ENCODE measurements at places on chromosomes 12 and 14. TPM values are rescaled to one million over a fixed set of nuclear protein-coding genes. Genes with fewer than 3 reads are reported as not detected.

GRCh38 chr12:50102131-50102531 is 1.7 kb upstream of the GPD1 start:
- DNase-seq, result no peak

- DNase-seq, result no peak
These were observed 16.3 kb downstream of the SMCO2 start for GRCh38 chr12:27462851-27463250.

DNA sequence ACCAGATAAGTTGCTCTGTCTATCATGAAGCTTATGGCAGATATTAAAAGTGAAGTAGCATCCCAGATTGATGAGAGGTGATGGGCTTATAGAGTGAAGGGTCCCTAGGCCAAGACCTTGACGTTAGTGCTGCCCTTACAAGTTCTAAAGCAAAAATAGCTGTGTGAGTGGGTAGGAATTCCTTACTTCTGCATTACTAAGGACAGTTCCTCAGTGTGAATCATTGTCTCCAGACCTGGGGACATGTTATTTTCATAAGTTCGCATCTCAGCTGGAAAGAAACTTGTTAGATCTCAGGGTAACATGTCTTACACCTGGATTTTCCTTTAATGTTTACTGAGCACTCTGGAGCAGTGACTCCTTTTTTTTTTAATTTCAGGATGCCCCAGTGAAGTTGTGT is 28.7 kb downstream of the MAPKAPK5 start:
- no peak for DNase-seq

- no peak for DNase-seq
These were observed 410.1 kb downstream of the NAV3 start for GRCh38 chr12:78240827-78241226.

DNA sequence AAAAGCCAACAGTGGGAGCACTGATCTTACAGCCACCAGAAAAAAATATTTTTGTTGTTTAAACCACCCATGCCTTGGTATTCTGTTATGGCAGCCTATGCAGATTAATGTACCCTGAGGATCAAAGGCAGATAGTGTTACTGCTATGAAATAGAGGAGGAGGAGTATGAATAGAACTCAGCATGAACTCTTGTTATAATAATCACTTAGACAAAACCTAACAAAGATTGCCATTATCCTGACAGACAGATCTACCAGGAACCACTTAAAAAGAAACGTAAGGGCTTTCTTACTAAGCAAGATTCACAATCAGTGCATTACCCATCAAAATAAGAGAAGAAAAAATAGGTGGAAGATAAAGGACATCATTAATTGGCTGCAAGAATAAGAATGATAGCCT is 558.3 kb downstream of the GALC start:
- DNase-seq, result no peak

DNA sequence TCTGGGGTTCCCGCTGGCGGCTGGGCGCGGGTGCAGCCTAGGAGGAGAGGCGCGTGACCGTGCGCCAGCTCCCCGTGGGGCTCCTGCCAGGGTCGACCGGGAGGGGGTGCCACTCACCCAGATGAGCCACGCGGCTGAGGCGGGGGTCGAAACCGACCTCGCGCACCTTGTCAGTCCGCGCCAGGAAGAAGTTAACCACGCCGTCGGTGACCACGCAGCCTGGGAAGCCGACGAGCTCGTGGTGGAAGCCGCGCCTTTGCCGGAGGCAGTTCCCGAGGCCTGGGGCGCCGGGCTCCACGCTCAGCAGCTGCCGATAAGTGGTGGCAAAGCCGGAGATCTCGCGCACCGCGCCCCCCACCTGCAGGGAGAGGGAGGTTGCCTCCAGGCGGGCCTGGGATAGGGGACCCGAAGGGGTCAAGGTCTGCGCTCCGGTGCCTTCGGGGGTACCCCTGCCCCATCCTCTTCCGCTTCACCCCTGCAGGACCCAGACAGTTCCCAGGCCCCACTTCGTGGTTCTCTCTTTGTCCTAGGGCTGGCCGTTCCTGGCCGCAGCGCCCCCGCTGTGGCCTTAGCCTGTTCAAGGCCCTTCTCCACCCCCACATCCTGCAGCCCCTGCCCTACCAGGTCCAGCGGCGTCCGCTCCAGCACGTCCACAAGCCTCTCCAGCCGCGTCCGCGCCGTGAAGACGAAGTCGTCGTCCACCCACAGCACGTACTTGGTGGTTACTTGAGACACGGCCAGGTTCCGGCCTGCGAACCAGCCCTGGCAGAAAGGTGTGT is 5.3 kb downstream of the B4GALNT1 start:
- DNase-seq, result no peak

- DNase-seq, result no peak
These were observed 124.6 kb upstream of the FRMD6 start for GRCh38 chr14:51527073-51527472.

GRCh38 chr14:53955671-53956426 is 776 bp downstream of the BMP4 start:
- DNase-seq, result no peak

DNA sequence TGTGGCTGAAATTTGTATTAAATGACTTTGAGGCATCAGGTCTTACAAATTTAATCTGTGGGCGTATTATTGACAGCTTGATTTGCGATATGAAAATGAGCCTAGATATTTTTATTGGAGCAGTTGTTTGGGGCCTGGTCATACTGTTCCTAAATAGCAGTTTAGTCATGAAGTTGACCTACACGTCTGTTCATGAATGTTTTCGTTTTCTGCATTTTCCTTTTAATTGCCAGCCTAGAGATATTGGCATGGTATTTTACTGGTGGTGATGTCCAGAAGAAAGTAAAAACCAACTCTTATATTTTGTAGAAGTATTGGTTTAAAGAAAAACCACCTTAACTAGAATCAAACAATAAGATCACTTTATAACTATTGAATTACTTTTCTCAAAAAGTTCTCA is 1.8 kb downstream of the EML1 start:
- DNase-seq, result no peak

DNA sequence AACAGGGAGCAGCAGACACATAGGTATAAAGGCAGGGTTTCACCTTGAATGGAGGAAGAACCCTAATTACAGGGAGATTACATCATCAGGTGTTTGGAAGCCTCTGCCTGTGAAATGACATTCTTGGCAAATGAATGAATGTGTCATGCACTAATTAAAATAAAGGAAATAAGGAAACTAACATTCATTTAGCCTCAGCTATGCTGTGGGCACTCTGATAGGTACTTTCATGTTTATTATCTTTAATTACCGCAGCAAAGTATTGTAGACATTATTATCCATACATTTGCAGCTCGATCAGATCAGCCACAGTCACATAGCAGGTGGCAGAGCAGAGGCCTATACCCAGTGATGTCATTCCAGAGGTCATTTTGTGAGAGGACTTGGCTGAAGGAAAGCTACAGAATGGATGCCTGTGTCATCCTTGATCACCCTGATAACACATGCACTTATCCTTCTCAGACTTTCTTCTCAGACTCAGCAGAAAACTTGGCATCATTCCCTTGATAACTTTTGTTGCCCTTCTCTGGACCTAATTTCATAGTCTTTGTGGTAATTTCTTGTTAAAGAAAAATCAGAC is 18.4 kb downstream of the ZNF664 start:
- DNase-seq, result no peak

GRCh38 chr14:75339059-75339458 is 60.4 kb downstream of the FOS start:
- DNase-seq, result no peak

- DNase-seq, result no peak
These were observed 64.5 kb downstream of the FZD10 start for GRCh38 chr12:130226771-130227170.

- DNase-seq, result no peak
These were observed 2.9 kb downstream of the MMP17 start for GRCh38 chr12:131830914-131831571.

GRCh38 chr14:102213984-102214658 is 74.4 kb downstream of the WDR20 start:
- DNase-seq, result no peak

- no peak for DNase-seq
These were observed 49.4 kb upstream of the RERG start for GRCh38 chr12:15270591-15270990.

DNA sequence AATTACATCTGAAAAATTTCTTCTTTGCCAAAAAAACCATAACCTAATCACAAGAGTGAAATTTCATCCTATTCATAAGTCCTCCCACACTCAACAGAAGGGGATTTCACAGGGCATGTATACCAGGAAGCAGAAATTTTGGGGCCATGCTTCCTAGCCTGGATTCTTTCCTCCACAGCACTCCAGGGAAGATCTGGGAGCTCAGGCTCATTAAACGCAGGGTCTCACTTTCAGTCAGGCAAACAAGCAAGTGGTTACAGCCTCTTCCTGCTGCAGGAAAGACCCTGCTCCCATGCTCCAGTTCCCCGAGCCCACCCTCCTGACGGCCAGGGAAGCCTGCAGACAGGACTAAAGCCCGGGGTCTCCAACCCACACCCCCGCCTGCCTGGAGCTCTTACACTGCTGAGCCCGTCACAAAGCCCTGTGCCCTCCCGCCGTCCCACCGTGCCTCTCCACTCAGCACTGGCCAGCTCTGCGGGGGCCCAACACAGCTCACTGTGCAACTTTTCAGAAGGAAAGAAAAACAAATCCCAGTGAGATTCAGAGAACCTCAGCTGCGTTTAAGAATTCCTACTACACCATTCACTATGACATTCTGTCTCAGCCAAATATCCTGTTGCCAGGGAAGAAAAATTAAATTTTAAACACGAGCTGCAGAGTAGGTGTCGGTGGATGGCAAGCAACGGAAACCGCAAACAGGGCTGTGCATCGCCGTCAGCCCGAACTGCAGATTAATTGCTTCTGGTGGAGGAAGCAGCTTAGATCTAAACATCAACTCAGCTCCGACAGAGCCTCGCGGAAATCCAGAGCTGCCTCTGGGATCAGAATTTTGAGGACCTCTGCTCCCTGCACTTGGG is 106.7 kb upstream of the SFSWAP start:
- no peak for DNase-seq

DNA sequence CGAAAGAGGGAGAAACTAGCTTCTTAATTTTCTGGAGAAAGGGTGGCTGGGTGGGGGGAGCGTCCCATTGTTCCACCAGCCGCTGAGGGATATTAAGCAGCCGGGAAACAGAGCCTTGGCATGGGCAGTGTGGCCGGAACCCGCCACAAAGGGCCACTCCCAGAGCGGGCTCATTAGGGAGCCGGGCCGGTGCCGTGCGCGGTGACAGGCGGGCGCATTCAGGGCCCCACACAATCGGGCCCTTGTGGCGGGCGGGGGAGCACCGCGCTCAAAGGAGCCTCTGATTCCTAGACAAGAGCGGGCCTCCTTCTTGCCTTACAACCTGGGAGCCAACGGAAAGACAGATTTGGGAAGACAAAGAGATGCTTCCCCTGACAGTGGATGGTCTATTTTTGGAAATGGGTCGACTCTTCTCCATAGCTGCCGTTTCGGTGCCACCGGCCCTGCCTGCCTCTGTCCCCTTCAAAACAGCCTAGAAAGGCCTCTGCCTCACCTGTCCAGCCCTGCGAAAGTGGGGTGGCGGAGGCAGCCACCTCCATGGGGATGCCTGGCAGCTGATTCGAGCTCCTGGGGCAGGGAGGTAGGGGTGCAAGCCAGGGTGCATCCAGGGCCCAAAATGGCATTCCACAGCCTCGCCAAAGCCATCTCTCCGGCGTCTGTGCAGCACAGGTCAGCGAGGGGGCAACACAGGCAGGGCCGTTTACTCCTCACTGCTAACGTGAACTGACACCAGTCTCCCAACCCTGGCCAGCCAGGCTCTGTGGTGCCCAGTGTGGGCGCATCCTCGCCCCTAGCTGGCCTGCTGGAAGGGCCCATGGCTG is 10.9 kb downstream of the CCDC85C start:
- DNase-seq, result no peak

DNA sequence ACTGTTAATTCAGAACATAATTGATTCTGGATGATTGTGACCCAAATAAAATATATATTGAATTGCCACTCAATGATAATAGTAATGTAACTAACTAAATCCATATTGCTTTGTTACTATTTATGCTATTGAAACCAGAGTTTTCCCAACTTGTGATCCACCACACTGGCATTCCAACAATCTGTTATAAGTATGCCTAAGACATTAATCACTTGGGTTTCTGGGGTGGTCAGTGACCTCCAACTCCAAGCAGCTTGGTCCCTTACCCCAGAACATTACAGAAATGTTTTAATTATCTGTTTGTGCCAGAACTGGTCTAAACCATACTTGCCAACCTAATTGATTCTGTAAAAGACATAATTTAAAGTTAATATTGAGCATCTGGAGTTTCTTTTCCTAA is 14.6 kb downstream of the CAPS2 start:
- no peak for DNase-seq

DNA sequence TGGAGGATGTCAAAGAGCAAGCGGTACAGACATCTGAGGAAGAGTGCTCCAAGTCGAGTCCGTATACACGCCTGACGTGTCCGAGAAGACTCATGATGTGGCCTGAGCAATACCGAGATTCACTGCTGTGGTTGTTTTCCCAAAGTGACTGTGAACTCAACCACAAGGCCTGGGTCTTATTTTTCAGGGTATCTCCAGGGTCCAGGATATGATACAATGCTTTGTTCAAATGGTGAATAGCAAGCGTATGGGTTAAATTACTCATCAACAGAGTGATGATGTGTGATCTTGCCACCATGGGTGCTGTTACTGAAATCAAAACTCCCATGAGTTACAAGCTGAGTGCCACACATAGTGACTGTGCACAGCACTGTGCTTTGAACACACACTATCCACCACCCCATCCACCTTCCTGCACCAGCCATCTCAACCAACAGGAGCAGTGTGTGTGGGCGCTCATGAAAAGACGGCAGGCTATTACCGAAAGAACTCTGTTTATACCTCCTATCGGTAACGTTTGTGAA is 109.6 kb downstream of the BCAT1 start:
- peak; percentile 99 for DNase-seq

GRCh38 chr12:80491166-80491565 is 47.1 kb downstream of the PTPRQ start:
- DNase-seq, result no peak

- DNase-seq, result no peak
These were observed 293.0 kb upstream of the NAV3 start for GRCh38 chr12:77537663-77538062.

GRCh38 chr12:116325336-116325664 is 47.8 kb upstream of the MED13L start:
- no peak for DNase-seq

- DNase-seq, result no peak
These were observed 9.6 kb upstream of the TBX5 start for GRCh38 chr12:114415525-114415868.

DNA sequence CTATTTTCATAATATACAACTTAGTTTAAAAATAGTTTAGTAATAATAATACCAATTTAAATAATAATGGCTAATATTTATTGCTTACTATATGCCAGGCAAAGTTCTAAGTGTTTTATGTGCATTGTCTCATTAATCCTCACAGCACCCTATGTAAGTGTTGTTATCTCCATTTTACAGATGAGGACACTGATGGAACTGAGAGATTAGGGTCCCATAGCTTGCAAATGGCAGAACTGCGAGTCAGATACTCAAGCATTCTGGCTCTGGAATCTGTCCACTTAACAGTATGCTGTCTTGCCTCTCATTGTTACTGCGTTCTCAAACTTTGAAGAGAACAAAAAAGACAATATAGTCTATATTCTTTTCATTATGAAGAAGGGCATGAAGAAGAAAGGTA is 19.0 kb downstream of the AP5M1 start:
- no peak for DNase-seq

GRCh38 chr12:91133871-91134270 is 22.6 kb upstream of the LUM start:
- DNase-seq, result no peak

DPPA3 gene
- total RNA-seq, result not detected

PRMT5 gene
- 115 TPM for total RNA-seq

RPS29 gene
- 2,727 TPM for total RNA-seq

C14orf180 gene
- not detected for total RNA-seq

All from GM12878 (cell line).